ENCODE measurements at places on chromosomes 1 and 21.

DNA sequence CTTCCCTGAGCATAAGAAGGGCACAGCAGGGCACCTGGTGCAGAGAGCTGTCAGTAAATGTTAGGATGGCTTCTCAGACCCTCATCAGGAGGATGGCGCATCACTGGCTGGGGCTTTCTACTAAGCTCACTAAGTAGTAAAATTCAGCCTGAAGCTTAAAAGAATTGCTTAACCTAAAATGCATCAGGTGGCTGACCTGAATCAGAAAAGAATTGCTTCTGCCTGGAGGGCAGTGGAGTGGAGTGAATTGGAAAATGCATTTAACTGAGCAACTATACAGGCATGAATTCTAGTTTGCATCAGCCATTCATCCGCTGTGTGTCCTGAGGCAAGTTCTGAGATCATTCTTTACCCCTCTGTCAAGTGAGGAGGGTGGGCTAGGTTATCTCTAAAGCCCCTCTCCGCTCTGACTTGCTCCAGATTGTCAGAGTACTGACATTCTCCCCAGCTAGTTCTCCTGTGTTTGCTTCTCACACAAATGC, 142.0 kb upstream of the CD34 start:
- no peak for DNase-seq

GRCh38 chr1:207672522-207673130, 27.7 kb downstream of the CR1L start:
- DNase-seq: peak; percentile 92

DNA sequence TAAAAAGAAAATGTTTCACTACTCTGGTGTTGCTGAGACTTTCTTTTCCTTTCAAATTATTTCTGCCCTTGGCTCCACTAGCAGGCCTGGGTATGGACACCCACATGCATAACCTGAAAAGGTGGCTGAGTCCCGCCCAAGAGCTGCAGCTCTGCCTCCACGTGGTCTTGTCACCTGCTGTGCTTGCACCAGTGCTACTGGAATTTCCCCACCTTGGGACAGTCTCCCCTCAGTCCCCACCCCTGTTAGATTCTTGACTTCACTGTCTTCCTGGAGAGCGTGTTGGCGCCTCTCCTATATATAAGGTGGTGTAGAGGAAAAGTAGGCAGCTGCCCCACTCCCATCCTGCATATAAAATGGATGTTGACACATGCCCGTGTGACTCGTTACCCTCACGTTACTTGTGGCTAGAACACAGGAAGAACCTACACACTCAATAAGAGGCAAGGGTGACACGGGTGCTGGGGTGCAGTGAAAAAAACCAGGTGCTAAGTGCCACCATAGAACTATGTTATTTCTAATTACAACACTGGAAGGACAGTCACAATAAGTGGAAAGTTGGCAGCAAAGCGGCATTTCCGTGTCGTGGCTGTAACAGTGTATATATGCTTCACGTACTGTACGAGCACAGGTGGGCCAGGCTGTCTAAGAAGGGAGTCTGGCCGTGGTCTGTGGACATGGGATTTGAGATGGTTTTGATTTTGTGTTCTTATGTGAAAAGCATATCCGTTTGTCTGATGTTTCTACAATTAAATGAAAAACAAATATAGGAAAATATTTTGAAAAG, 61.0 kb downstream of the POFUT2 start:
- no peak for DNase-seq

- DNase-seq: no peak
Measured at GRCh38 chr1:244904119-244904518, 39.8 kb upstream of the HNRNPU start.

DNA sequence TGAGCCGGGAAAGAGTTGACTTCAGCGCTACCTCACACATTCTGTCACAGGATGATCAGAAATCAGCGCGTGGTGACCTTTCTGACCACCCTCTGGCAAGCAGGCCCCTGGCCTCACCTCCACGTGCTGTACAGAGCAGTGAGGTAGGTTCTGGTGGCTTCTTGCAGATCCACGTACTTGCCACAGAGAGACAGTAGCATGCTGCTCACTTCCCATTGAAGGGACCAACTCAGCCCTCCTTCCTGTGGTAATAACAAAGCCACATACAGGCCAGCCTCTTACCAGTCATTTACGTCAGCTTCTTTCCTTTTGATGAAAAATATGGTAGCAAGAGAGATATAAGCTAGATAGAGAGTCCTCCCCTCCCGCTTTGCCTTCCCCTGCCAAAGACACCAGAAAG, 200.7 kb downstream of the CHRM3 start:
- peak; percentile 11 for DNase-seq

DNA sequence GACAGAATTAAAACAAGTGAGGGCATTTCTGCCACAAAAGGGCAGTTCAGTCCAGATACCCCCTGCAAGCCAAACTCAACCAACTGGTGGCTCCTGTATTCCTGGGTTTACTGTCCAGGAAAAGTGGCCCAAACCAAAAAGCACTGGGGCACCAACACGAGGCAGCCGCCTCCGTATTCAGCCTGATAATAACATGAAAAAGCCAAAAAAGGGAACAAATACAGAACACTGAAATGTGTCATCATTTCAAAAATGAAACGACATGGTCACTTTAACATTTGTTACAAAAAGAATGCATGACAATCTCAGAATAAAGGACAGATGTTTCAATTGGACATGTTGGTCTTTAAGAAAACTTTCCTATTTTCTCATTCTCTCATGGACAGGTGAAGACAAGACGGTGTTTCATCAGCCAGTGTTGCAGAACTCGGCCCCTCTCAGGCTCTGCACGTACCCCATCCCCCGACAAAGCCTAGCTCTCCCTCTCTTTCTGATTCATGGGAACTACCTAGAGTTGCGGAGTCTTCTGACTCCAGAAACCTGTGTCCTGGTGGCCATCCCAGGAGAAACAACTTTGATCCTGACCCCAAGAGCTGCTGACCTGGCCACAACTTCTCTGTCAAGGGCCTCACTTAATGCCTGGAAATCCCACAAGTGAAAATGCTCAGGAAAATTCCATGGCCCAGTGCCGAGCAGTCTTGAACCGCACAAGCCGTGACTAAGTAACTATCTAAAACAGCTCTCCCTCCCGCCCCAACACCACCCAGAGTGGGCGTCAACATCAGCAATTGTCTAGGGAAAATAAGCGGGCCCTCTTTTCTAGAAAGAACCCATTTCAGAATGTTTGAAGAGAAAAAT, 27.1 kb downstream of the ZBTB17 start:
- DNase-seq: peak; percentile 52

DNA sequence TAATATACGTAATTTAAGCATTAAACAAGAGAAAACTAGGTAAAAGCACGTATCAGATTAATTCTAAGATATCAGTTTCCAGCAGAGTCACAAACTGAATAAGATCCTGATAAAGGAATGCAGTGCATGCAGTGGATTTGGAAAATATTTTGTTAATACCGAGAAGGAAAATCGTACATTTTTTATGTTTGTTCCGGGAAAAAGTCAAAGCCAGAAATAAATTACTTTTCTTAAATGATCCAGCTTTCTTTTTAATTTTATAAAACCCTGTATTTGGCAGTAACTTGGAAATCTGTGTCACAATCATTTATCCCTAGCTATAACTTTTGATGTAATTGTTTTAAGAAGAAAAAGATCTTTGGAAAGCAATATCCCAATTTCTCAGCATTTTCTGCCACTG, 955 bp downstream of the PALMD start:
- no peak for DNase-seq

DNA sequence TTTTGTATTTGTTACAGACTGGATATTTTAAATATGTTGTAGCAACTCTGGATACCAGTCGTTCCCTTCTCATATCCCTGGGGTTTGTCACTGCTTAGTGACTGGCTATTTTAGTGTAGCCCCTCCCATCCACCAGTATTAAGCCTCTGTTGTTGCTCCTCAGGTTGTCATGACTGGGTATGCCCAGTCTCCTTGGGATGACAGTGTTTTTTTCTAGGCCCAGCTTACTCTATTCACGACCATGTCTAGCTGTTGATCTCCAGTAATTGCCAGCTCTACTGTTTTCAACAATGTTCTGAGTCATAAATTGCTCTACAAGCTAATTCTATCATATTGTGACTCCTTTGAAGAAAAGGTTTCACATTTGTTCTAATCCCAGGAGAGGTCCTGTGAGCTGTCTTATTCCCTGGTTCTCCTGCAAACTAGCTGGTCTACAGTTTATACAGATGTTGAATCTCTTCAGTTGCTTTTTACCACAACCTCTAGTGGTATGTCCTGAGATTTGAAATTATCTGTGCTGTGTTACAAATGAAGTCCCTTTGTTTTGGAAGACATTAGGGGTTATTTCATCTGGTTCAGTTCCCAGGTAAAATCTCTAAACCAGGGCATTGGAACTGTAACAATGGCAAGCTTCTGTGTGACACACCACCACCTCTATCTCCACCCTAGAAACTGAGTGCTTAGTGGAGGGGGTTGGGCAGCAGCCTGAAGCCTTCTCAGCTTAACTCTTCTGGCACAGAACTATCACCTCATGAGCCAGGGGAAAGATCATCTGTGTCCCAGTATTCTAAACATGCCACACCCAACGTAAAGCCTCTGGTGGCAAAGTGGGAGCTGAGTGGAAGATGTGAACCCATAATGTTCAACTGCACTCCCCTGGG, 124.6 kb downstream of the TRIM33 start:
- no peak for DNase-seq

DNA sequence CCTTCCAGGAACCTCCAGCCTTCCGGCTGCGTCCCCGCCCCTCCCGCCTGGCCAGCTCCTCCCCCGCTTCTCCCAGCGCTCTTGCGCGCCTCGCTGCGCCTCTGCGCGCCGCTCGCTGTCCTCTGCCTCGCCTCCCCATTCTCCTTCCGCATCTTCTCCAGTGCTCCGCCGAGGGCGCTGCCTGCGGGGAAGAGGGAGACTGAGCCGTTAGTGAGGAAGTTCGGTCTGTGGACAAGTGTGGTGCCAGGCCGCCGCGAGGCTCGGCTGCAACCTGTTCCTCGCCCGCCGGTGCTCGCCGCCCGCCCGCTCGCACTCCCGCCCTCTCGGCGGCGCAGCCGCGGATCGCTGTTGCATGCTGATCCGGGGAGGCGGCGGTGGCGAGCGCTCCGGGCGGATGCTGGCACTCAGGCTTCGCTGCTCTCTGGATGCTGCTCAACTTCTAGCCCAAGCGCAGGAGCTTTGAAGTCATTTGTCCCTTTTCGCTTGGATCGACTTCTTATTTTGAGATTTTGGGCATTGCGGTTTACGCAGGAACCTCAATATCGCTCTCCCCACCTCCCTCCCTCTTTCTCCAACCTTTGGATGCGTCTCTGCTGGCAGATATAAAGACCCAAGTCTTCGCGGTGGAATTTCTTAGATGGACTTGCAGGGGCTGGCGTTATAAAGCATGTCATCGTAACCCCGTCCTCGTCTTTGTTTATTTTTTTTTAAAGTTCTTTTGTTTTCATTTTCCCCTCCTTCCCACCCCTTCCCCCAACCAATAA, 614 bp upstream of the CACNA1E start:
- DNase-seq: peak; percentile 80

DNA sequence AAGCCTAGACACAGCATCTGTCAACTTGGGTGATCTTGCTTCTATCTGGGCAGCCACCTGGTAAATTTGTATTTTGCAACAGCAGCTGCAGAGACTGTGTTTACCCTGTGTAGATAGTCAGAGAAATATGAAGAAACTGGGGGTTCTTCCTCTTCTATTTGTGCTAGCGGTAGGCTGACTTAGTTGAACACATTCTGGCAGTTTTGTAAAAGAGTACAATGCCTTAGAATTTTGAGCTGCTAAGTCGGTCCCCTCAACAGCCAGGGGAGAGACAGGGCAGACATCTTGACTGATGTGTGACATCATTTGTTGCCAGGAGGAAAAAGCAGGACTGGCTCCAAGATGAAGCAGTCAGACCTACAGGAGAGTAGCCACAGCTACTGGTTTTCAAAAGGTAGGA, 53.7 kb downstream of the KCNJ6 start:
- DNase-seq: peak; percentile 59

GRCh38 chr1:236035681-236036101, 29.2 kb downstream of the NID1 start:
- DNase-seq: no peak

DNA sequence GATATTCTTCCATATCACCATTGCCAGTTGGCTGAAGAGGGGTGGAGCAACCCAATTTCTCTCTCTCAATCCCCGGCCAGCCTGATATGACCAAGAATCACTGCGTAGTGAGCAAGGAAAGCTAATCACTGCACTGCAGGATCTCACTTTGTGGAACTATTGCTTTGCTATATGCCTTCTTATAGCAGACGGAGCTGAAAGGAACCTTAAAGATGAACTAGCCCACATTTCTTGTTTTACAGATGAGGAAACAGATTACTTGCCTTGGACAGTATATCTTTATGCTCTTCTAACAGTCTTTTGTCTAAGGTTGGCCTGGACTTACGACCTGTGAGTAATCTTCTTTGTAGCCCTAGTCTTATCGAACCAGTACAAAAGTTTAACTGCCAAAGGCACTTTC, 7.6 kb downstream of the APOBEC4 start:
- no peak for DNase-seq

- DNase-seq: no peak
Measured at GRCh38 chr1:170732252-170732588, 68.3 kb downstream of the PRRX1 start.

GRCh38 chr21:29193072-29193471, 62.6 kb downstream of the MAP3K7CL start:
- no peak for DNase-seq

- DNase-seq: no peak
Measured at GRCh38 chr1:236861560-236862218, 66.6 kb downstream of the MTR start.

DNA sequence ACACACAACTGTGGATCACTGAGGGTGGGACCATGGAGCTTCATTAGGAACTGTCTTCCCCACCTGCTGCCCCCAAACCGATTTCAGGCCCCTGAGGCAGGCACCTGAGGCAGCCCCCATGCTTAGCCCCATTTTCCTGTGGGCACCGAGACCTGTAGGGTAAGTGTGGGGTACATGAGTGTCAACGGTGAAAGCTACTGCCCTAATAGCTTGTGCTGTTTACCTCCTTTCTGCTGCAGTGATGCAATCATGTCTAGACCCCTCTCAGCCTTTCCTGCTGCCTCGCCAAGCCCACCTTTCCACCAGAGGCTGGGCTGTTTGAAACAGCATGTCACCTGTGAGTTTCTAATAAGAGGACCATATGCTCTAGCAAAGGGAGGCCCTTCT, 53.0 kb downstream of the NFASC start:
- DNase-seq: no peak

- no peak for DNase-seq
Measured at GRCh38 chr21:25584833-25585676, 22.2 kb downstream of the MRPL39 start.

- DNase-seq: no peak
Measured at GRCh38 chr1:57826535-57826934, 402.7 kb upstream of the DAB1 start.
